Central memory CD4-positive, alpha-beta T cell (primary cell): ENCODE measurements at places on chromosomes 16 and 17.

DNA sequence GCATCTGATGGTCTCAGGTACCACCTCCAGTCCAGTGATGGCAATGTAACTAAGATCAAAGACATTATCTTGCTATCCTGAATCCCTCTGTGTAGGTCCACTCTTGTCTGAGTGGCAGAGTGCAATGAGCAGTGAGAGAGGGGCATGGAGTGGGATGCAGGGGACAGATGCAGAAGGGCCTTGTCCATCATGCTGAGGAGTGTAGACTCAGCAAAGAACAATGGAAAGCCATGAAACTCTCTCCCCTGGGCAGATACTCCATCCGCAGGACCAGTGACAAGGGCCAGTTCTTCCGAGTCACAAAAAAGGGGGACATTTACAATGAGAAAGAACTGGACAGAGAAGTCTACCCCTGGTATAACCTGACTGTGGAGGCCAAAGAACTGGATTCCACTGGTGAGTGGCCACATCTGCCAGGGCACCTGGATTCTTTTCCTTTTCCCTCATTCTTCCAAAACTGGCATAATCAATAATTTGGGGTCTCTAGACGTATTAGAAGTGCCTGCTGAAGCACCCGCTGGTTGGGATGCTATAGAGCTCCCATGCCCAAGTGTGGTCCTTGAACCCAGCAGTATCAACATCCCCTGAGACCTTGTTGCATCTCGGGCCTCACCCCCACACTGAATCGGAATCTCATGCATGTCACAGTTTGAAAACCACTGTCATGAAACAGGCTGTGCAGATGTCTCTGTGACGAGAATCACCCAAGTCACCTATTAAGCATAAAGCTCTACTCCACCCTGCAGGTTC, 29.5 kb downstream of the CDH5 start:
- no peak for DNase-seq

- DNase-seq: no peak
These were observed 204.6 kb downstream of the SLC39A11 start for GRCh38 chr17:72887917-72888316.

GRCh38 chr16:55102531-55102930, 171.9 kb downstream of the IRX5 start:
- DNase-seq: no peak

GRCh38 chr16:56987692-56988091, 1.7 kb upstream of the NLRC5 start:
- DNase-seq: no peak

- peak; percentile 61 for DNase-seq
These were observed 4.0 kb upstream of the ZNF768 start for GRCh38 chr16:30530163-30531037.

- DNase-seq: no peak
These were observed 29.6 kb upstream of the PHLPP2 start for GRCh38 chr16:71754108-71754507.

GRCh38 chr17:68291836-68292688, 767 bp downstream of the ARSG start:
- peak; percentile 97 for DNase-seq

DNA sequence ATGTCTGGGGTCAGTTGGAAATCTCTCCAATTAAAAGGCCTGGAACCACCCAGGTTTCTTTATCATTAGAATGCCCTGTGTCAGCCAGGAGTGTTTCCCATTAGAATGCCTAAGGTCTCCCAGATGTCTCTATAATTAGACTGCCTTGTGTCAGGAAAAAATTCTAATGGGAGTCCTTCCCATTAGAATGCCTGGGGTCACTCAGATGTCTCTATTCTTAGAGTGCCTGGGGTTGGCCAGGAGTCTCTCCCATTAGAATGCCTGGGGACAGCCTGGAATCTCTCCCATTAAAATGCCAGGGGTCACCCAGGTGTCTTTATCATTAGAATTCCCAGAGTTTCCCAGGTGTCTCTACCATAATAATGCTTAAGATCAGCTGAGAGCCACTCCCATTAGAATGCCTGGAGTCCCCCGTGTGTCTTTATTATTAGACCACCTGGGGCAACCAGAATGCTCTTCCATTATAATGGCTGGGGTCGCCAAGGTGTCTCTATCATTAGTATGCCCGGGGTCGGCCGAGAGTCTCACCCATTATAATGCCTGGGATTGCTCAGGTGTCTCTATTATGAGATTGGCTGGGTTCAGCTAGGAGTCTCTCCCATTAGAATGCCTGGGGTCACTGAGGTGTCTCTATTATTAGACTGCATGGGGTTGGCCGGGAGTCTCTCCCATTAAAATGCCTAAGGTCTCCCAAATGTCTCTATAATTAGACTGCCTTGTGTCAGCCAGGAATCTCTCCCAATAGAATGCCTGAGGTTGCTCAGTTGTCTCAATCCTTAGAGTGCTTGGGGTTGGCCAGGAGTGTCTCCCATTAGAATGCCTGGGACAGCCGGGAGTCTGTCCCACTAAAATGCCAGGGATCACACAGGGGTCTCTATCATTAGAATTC, 2254.6 kb downstream of the TP53TG3F start:
- no peak for DNase-seq

DNA sequence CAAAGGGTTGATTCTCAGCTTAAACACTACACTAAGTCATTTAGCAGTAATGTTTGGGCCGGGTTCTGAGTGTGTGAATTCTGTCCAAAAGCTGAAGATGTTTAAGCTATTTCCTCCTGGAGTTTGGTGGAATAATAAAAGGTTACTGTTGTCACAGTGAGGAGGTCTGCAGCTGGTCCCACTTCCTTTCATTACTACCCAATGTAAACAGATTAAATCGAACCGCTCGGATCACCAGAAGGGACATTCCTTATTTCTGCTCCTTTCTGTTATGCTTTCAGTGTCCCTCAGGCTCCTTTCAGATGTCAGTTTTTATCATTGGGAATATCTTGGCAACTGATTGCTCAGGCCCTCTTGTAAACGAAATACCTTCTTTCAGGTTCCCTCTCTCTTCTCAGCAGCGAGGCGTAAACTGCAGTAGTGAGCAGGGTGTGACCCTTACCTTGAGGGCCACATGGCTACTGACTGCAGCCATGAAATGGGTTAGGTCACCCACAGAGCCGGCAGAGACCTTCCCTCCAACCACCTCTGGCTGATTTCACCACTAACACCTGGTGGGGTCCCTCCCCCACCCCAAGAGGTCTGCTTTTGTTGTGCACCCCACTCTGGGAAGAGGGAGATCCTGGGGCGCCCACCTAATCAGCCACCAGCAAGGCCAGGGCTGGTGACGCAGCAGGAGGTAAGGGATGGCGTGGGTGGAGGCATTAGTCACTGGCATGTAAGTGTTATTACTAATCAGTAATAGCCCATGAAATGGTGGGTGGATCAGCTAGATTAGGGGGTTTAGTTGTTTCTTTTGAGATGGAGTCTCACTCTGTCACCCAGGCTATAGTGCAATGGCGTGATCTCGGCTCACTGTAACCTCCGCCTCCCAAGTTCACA, 117.6 kb downstream of the VPS53 start:
- DNase-seq: no peak
